ENCODE measurements at places on chromosomes 12 and 14.

- no peak for DNase-seq
Observed at GRCh38 chr14:96702831-96703230, 94.4 kb upstream of the VRK1 start.

GRCh38 chr12:94730847-94731246, 80.5 kb upstream of the TMCC3 start:
- DNase-seq, result no peak

- peak; percentile 98 for DNase-seq
Observed at GRCh38 chr12:90090929-90091651, 382.5 kb upstream of the ATP2B1 start.

DNA sequence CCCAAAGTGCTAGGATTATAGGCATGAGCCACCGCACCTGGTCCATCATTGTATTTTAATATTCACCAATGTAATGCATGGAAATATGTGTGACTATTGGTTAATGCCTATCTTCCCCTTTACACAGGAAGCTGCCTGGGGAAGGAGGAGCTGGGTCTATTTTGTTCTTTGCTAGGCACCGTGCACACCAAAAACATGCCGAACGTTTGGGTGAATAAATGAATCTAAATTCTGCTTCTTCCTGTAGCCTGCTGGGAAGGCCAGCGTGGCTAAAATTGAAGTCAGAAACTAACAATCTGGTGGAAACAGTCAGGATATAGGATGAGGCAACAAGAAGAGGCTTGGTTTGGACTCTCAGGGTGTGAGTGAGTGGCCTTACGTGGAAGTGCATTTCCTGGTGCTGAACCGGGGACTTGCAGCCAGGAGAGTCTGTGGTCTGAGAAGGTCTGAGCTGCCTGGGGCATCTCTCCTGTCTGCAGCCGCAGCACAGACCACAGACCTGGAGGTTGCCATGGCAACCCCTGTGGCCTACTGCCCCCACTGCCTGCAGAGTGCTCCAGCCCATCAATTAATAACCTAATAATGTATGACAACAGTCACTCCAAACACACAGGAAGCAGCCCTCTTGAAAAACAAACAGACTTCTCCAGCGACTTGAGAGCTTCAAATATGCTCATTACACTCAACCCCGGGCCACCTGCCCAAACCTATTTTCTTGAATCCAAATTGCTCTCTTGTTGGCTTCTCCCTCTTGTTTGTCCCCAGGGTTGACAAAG, 5.5 kb upstream of the GPR68 start:
- no peak for DNase-seq

DNA sequence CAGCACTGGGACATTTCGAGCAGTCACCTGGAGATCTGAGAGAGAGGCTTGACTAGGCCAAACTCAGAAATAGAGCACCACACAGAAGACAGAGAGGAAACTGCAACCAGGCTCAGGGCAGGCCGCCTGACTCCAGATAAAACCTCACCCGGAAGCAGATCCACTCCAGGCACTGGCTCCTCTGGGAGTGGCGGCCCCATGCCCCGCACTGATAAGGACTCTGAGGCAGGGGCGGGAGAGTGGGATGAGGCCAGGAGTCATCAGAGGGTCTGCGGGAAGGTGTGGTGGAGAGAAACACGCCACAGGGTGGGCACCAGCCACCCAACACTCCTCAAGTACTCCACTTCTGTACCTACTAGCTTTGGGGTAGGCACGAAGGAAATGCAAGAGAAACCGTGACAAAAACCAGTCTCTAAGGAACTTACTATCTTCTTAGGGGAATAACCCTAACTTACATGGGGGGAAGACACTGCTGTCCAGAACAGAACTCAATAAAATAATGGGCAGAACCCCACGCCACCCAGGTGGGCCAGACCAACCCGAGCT, 71.3 kb downstream of the CHGA start:
- no peak for DNase-seq

DNA sequence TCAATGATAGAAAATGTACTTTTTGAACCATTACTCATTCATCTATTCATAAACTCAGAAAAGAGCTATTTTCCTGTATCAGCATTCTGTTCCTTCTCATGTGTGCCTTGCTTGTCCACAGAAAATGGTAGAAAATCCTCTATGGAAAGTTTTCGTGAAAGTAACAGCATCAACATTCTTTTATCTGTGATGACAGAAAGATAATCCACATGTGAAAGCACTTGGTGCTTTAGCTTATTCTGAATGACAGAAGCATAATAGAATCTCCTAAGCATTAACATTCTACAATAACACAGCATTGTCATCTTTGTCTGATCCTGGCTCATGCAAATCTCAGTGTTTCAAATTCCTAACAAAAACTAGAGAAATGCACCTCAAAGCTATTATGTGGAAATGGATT, 431.9 kb downstream of the ADAMTS20 start:
- no peak for DNase-seq

DNA sequence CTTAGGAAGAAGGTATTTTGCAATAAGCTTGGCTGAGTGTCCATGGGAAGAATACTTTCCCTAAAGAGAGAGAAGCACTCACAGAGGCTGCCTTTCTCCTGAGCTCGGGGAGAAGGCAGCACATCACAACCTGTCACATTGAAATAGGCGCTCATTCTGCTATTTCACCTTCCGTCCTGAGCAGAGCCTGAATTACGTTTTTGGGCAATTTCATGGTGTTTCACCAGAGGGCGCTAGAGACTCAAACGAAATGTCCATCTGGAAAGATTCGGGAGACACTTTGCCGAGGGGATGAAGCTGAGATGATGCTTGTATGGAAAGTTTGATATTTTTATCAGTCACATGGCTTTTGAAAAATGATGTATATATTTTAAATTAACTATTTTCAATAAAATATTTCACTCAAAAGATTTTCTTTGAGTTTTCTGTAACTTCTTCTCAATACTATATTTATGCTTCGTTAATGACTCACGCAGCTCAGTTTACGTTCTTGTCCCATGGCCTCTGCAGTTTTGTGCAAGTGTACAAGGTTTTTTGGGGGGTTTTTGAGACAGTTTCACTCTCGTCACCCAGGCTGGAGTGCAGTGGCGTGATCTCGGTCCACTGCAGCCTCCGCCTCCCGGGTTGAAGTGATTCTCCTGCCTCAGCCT, 17.4 kb upstream of the B4GALNT3 start:
- DNase-seq, result peak; percentile 17

DNA sequence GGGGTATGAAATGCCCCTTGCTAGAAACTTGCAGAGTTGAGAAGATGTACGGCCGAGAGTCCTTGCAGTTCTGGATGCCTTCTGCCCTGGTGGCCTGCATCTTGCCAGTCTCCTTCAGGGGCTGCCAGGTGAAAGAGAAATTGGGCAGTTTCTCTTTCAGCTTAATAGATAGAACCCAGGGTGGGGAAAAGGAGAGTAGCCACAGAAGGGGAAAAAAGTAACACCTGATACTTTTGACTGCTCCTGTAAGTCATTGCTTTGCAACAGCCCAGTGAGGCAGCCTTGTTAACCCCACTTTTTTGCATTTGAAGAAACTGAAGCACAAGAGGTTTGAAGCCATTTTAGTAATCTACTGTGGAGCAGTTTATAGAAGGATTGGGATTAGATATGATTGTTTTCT, 27.6 kb downstream of the TDP1 start:
- DNase-seq, result no peak

- no peak for DNase-seq
Observed at GRCh38 chr14:93369713-93370266, 22.8 kb downstream of the COX8C start.

- no peak for DNase-seq
Observed at GRCh38 chr12:42490261-42490842, 99.2 kb downstream of the PRICKLE1 start.

DNA sequence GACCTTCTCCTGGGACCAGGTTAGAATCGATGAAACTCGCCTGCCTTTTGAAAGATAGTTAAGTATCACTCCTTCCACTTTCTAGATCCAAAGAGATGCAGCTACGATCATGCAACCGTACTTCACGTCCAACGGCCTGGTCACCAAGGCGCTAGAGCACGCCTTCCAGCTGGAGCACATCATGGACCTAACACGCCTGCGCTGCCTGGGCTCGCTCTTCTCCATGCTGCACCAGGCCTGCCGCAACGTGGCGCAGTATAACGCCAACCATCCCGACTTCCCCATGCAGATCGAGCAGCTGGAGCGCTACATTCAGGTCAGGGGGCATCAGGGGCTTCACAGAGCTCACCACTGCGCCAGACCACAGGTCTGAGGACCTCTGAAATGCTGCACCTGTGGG, 51.4 kb downstream of the DYNC1H1 start:
- no peak for DNase-seq

- DNase-seq, result no peak
Observed at GRCh38 chr12:43636725-43637463, 84.9 kb upstream of the ADAMTS20 start.

DNA sequence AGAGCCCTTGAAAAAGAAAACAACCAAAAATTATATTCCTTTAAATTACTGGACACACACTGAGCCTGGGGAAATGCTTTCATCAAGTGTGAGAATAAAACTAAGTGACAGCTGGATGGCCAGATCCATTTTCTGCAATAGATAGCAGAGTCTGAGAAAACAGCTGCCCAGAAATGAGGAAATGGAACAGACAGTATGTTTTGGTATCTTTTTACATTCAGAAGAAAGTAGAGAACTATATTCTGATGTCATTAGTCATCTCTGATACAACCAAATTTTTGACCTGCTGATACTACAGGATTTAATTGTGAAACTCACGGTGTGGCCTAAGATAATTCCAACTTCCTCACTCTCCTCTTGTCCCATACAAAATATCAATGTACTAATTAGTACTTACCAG, 78.2 kb downstream of the HMGA2 start:
- peak; percentile 58 for DNase-seq

GRCh38 chr12:91975891-91976290, 169.8 kb downstream of the BTG1 start:
- no peak for DNase-seq

DNA sequence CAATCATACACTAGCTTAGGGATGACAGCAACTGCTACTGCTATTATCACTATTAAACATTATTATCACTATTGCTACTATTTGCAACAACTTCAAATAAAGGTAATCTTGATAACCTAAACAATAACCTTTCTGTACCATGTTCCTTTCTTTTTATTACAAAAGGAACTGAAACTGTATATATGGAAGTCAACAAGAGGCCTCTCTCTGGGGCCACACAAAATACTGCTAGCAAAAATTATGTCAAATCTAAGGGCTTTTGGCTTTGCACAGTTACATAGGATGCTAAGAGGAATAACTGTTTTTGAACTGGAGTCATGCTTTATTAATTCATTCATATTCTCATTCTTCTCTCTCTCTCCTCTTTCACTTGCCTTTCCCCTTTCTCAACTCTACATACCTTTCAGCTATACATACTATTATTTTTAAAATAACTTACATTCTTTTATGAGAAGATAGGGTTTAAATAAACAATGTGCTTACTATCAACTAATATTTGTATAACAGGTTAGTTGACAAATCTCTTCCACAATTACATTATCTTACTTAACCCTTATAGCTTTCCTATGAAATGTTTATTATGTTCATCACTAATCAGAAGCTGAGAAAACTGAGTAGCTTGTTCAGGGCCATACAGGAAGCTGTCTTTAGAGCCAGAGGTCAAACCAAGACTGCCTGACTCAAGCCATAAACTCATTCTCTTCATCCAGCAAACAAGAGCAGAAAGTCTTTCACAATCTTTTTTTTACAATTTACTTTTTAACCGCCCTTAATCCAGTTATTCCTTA, 25.7 kb downstream of the SPTSSA start:
- DNase-seq, result peak; percentile 79

GRCh38 chr14:59253527-59253926, 65.1 kb downstream of the DAAM1 start:
- DNase-seq, result no peak

DNA sequence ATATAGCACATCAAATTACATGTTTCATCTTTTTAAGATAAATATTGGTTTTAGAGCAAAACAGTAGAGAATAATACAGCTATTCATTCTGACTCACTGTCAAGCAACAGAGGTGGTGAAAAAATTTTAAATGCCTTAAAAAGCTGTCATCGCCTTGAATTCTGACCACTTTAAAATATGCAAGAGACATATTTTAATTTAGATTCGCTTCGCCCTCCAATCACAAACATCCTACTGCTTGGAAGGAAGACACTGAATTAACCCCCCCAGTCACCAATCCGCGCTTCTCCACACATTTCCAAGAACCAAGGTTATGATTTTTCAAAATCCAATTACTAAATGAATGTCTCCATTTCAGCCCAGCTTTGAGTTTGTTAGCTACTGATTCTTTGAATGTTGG, 112.4 kb downstream of the TMEM132D start:
- no peak for DNase-seq

DNA sequence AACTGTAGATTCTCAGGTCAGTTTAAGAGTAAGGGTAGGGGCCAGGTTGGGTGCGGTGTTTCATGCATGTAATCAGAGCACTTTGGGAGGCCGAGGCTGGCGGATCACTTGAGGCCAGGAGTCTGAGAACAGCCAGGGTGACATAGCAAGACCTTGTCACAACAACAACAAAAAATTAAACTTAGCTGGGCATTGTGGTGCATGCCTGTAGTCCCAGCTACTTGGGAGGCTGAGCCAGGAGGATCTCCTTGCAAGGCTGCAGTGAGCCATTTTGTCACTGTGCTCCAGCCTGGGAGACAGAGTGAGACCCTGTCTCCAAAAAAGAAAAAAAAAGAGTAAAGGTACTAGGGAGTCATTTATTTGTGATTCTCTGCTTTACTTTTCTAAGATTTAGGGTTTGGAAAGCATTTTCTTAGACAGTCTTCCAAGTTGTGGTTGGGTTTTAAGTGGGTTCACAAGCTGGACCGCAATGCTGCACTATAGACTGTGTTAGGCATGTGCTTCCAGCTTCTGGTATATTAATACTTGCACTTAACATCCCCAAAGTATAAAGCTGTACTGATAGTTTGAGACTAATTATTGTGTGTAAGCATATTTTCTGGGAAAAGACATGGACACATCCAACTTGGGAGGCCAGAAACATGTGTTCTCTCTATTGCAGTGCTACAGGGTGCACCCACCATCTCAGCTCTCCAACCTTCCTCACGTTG, 49.1 kb upstream of the HECTD1 start:
- DNase-seq, result no peak

DNA sequence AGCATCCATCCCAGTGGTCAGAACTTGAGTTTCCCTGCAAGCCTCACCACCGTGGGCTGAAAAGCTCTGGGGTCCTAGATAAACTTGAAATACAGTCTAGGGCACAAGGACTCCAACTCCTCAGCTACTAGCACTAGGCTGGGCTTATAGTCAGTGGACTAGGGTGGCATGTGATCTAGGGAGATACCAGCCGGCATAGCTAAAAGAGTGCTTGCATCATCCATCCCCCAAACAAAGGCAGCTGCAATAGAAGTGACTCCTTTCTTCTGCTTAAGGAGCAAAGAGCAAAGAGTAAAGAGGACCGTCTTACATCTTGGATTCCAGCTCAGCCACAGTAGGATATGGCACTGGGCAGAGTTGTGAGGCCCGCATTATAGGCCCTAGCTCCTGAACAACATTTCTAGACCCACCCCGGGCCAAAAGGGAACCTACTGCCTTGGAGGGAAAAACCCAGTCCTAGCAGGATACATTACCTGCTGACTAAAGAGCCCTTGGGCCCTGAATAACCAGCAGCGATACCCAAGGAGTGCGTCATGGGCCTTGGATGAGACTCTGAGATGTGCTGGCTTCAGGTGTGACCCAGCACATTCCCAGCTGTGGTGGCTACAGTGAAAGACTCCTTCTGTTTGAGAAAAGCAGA, 17.9 kb upstream of the SOS2 start:
- no peak for DNase-seq

Measured in foreskin fibroblast (primary cell).